ENCODE measurements at places on chromosomes 3 and 15.

DNA sequence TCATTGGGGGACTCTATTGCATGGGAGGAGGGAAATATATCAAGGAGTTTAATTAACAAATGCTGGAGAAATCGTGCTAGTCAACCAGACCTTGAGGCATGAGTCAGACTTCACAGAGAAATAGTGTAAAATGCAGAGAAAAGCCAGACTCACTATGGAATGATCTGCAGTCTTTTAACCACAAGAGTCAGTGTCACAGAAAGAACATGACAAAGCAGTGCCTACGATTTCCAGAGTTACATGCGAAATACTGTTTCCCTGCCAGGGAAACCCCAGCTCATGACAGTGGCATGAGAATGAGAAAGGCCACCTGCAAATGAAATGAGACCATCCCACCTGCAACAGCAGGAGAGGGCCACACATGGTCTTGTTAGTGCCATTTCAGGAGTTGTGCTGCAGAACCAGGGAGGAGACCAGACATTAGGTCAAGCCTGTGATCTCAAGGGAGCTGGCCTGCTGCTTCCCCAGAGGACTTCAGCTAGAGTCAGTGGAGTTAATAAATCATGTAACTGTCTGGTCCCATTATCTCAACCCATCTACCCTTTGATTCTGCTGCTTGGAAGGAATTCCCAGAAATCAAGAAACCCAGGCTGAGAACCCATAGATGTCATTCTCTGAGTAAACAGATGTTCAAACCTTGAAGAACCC lies 79.0 kb downstream of the ERC2 start:
- no peak overlapping the region for H3K27ac ChIP-seq
- H3K36me3 ChIP-seq = no peaks in the 10 kb centered on the region
- H3K4me3 ChIP-seq = no peak overlapping the region
- DNase-seq = no peak
- H3K4me1 ChIP-seq = no peaks in the 10 kb centered on the region

DNA sequence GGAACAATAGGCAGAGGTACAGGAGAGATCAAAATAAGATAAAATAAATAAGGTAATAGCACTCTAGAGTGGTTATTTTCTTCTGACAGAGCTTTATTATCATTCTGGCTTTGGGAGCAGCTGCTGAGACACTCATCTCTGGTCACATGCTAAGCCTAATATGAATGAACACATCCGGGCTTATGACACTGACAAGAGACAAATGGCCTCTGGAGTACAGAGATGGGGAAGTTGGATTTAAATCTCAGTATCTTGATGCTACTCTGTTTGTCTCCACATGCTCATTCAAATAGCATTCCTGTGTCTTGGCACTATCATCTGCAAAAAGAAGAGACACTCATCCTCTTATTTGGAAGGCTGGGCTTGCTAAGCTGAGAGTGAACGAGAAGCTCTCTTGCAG lies 55.6 kb downstream of the TMEM45A start:
- no peak overlapping the region for H3K4me3 ChIP-seq
- no peak for DNase-seq
- peaks cover 4% of the 10 kb centered on the region for H3K4me1 ChIP-seq
- peaks cover 11% of the 10 kb centered on the region for H3K36me3 ChIP-seq

DNA sequence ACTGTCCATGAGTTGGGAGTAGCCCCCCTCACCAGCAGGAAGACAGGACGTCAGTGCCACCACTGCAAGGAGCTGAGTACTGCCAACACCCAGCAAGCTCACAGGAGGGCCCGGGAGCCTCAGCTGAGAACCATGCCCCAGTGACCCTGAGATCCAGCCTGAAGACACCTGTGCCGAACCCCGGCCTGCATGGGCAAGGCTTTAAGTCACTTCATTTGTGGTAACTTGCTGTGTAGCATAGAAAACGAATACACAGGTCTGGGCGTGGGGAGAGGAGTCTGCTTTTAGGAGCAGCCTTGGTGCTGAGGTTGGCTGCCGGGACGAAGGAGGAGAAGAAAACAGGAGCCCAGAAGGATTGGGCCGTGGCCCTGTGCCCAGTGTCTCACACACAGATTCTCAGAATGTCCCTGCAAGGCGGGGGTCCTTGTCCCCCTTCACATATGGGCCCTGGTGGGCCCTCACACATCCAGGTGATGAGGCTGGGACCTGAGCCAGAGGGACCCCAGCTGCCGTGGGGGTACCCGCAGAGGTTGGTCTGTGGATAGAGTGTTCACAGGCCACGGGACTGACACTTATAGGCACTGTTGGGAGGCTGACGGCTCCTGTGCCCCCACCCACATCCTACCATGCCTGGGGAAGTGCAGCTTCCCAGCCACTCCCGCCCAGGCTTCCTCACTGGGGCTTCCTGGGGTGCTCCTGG lies 85.3 kb downstream of the PLXNA1 start:
- H3K4me1 ChIP-seq = peaks cover 2% of the 10 kb centered on the region
- H3K4me3 ChIP-seq = no peak overlapping the region
- peak; percentile 77 for DNase-seq
- no peaks in the 10 kb centered on the region for H3K36me3 ChIP-seq

DNA sequence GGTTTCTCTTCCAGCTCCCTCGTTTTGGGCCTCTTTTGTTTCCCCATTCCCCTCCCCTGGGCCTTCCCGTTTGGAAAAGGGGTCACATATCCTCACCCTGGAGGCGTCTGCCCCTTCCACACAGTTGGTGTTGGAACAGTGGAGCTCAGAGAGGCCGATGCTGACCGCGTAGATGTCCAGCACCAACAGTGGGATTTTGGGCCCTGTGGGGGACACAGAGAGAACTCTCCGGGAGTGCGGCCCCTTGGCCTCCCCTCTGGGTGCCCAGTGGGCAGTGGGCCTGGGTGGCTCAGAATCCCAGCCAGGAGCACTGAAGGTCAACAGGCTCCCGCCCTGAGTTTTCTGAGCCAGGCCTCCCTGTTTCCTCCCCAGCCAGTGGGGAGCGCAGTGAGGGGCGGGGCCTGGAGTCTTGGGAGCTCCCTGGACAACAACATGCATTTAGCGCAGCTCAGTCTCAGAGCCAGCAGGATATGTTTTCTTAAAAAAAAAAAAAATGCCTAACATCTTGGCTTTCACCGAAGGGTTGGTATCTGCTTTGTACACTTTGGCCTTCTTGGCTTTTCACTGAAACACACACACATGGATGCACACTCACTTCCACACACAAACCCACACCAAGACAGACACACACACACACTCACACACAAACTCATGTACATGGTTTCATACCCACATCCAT lies 670 bp upstream of the ISLR start:
- H3K4me1 ChIP-seq = peaks cover 82% of the 10 kb centered on the region
- H3K27me3 ChIP-seq = no peaks in the 10 kb centered on the region
- peak overlapping the region; percentile 28 for H3K4me3 ChIP-seq
- peak overlapping the region; percentile 64 for H3K27ac ChIP-seq

GRCh38 chr3:114867835-114868503 lies 279.1 kb downstream of the ZBTB20 start:
- no peaks in the 10 kb centered on the region for H3K27me3 ChIP-seq
- DNase-seq = no peak
- no peak overlapping the region for H3K27ac ChIP-seq
- H3K4me1 ChIP-seq = peaks cover 3% of the 10 kb centered on the region
- H3K36me3 ChIP-seq = no peaks in the 10 kb centered on the region

GRCh38 chr3:192844836-192845525 lies 72.7 kb downstream of the MB21D2 start:
- H3K4me1 ChIP-seq = peaks cover 35% of the 10 kb centered on the region
- no peak for DNase-seq
- no peak overlapping the region for H3K27ac ChIP-seq
- no peaks in the 10 kb centered on the region for H3K36me3 ChIP-seq
- H3K27me3 ChIP-seq = no peaks in the 10 kb centered on the region

GRCh38 chr3:29384640-29385039 lies 103.8 kb downstream of the RBMS3 start:
- H3K4me1 ChIP-seq = peaks cover 80% of the 10 kb centered on the region
- DNase-seq = no peak

DNA sequence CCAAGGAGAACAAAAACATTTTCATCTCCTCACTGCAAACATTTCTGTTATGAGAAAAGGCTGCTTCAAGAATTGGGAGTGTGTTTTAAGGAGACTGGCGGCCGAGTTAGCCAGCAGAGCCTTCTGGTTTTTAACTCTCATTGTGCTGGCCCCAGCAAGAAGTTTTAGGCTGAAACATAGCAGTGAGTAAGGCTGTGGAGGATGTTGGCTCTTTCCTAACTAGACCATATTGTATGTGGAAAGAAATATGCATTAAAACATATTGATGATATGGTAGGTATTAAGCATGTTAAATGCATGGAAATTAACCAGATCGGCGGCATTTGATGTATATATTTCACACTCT lies 90.7 kb downstream of the TIGIT start:
- peak overlapping the region; percentile 61 for H3K4me3 ChIP-seq
- no peaks in the 10 kb centered on the region for H3K27me3 ChIP-seq
- peaks cover 5% of the 10 kb centered on the region for H3K36me3 ChIP-seq

- DNase-seq = no peak
- H3K36me3 ChIP-seq = peaks cover 6% of the 10 kb centered on the region
- H3K4me1 ChIP-seq = peaks cover 15% of the 10 kb centered on the region
- H3K27me3 ChIP-seq = no peaks in the 10 kb centered on the region
- no peak overlapping the region for H3K4me3 ChIP-seq
These were observed 10.3 kb downstream of the USF3 start for GRCh38 chr3:113685956-113686721.

- no peaks in the 10 kb centered on the region for H3K27me3 ChIP-seq
- H3K4me1 ChIP-seq = peaks cover 21% of the 10 kb centered on the region
- peaks cover 2% of the 10 kb centered on the region for H3K36me3 ChIP-seq
- peak overlapping the region; percentile 23 for H3K4me3 ChIP-seq
- no peak for DNase-seq
These were observed 1075.3 kb upstream of the ALCAM start for GRCh38 chr3:104291437-104291851.

GRCh38 chr3:109023656-109024254 lies 70.1 kb upstream of the GUCA1C start:
- H3K4me3 ChIP-seq = no peak overlapping the region
- peaks cover 16% of the 10 kb centered on the region for H3K27me3 ChIP-seq
- H3K4me1 ChIP-seq = no peaks in the 10 kb centered on the region
- DNase-seq = no peak

DNA sequence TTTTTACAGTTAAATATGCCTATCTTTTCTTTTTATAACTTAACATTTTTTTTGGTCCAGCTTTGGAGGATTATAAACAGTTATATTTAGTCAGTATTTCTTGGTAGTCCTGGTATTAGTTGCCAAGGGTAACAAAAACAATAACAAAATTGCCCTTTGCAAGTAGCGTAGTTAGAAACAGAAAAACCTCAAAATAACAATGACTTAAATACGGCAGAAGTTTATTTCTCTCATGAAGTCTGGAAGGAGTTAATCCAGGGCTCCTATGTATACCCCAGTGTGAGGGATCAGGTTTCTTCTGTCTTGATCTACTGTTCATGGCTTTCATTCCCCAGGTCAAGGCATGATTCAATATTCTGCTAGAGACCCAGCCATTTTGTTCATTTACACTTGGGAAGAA lies 14.1 kb upstream of the MYH15 start:
- DNase-seq = no peak
- H3K4me3 ChIP-seq = no peak overlapping the region
- H3K36me3 ChIP-seq = no peaks in the 10 kb centered on the region
- no peak overlapping the region for H3K27ac ChIP-seq
- H3K4me1 ChIP-seq = peaks cover 8% of the 10 kb centered on the region
- no peaks in the 10 kb centered on the region for H3K27me3 ChIP-seq

DNA sequence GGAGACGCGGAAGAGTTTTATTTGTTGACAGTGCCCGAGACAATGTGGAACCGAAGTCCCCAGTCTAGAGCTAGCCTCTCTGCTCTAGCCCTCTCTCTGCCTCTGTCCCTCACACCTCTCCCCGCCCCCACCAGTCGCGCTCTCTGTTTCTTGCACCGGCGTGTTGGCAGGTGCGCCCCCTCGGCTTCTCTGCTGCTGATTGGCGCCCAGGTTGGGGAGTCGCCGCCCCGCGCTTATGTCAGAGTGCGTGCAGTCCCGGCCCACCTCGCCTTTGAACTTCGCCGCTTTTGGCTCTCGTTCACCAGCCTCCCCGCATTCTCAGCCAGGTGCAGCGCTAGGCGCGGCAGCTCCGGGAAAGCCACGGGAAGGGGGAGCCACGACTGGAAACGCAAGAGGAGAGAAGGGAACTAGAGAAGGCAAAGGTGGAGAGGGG lies at the start of gene SOX14:
Gene SOX14, plus strand, starts transcription at position 315 of the 433 bp plus-strand sequence. CDS start 470 bp downstream, outside the sequence.
- peak; percentile 72 for DNase-seq
- no peak within 1 kb of the TSS for H3K27ac ChIP-seq
- peak within 1 kb of the TSS; percentile 19 for H3K4me3 ChIP-seq
- peaks cover 88% of the 10 kb centered on the region for H3K27me3 ChIP-seq
- H3K4me1 ChIP-seq = peaks cover 22% of the 10 kb centered on the region

GRCh38 chr3:56366641-56367162 lies 101.6 kb downstream of the ERC2 start:
- H3K27me3 ChIP-seq = peaks cover 1% of the 10 kb centered on the region
- H3K36me3 ChIP-seq = no peaks in the 10 kb centered on the region
- peak overlapping the region; percentile 62 for H3K27ac ChIP-seq
- H3K4me1 ChIP-seq = peaks cover 20% of the 10 kb centered on the region

- no peaks in the 10 kb centered on the region for H3K4me1 ChIP-seq
- no peaks in the 10 kb centered on the region for H3K36me3 ChIP-seq
- no peak overlapping the region for H3K27ac ChIP-seq
- H3K4me3 ChIP-seq = no peak overlapping the region
- H3K27me3 ChIP-seq = peaks cover 7% of the 10 kb centered on the region
- DNase-seq = no peak
These were observed 21.6 kb upstream of the SLC28A2 start for GRCh38 chr15:45230245-45230965.

DNA sequence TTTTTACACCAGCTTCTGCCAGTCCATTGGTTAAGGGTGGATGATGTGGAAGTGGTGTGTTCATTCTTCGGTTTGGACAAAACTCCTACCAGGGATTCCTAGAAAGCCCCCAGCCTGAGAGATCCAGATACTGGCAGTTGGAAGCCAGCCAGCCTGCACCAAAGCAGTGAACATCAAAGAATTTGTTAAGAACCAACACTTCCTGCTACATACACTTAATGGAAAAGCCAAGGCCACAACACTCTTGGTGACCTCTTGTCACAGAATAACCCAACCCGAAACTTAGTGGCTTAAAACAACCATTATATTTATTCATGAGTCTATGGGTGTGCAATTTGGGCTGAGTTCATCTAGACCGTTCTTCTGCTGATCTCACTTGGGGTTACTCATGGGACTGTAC lies 42.9 kb upstream of the ADAMTS9 start:
- no peaks in the 10 kb centered on the region for H3K27me3 ChIP-seq
- H3K27ac ChIP-seq = no peak overlapping the region
- H3K36me3 ChIP-seq = no peaks in the 10 kb centered on the region
- H3K4me1 ChIP-seq = peaks cover 6% of the 10 kb centered on the region
- no peak overlapping the region for H3K4me3 ChIP-seq

Data from chondrocyte (in vitro differentiated cells).